ENCODE measurements at places on chromosomes 1 and 21.
A peak's percentile ranks its signal among the peaks of the same experiment; 100 is the strongest.

GRCh38 chr1:109863667-109864046 lies 47.0 kb upstream of the CSF1 start:
- DNase-seq = no peak

- no peak for DNase-seq
These were observed 30.7 kb downstream of the EVI5 start for GRCh38 chr1:92754000-92754718.

- no peak for DNase-seq
These were observed 17.4 kb upstream of the ACTRT2 start for GRCh38 chr1:3003941-3004270.

DNA sequence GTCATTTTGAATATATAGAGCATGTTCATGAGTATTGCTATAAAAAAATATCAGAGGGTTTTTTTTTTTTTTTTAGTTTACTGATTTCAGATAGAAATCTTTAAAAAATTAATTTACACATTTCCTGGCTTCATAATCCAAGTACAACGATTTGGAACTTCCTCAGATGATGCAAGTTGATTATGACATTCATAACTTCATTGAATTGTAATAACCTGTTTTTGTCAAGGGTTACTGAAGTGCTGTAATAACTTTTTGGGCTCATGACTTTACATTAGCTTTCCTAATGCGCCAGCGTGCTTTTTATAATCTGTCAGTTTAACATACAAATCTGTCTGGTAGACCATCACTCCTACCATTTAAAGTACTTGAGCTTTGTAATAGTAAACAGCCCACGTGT lies 81.3 kb downstream of the SASS6 start:
- no peak for DNase-seq

DNA sequence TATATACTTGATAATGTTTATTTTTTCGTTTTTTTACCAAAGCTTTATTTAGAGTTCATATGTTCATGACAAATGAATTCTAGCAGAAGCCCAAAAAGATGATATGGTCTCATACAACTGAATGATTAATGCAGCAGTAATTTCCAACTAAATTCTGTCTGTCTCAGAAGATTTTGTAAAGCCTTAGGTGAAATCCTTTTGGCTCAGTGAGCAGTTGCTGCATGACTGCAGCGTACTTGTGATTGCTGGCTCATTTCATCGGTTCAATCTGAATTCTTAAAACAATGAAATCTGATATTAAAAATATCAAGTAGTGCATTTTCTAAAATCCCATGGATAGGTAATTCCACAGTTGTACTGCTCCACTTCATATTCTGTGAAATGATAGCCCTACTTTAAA lies 73.2 kb downstream of the AK5 start:
- DNase-seq = no peak

- no peak for DNase-seq
These were observed 2.6 kb upstream of the CD2 start for GRCh38 chr1:116751621-116752020.

DNA sequence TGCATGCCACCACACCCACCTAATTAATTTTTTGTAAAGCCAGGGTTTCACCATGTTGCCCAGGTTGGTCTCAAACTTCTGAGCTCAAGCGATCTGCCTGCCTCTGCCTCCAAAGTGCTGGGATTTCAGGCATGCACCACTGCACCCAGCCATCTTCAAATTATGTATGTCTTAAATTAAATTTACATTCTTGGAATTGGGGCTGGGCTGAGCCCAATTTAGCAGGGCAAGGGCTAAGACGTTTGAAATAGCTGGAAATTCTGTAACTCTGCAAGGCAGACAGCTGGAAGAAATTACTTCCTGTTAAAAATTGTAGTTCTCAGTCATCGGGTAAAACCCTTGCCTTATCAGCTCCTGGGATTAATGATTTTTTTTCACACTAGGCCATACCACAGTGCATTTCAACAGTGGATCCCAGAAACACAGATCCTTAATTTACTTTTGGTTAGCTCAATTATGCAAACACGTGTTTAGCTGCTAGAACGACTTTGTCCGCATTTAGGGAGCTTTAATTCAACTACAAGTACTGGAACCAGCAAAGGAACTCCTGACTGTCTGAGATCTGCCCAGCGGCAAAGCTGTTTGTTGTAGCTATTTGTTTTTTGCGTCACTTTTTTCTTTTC lies 83.3 kb downstream of the OLFML3 start:
- DNase-seq = no peak

- DNase-seq = no peak
These were observed 98.3 kb downstream of the ABCA4 start for GRCh38 chr1:94022471-94023189.

- no peak for DNase-seq
These were observed 43.1 kb downstream of the IL12RB2 start for GRCh38 chr1:67350783-67351182.

- DNase-seq = no peak
These were observed 228.8 kb downstream of the ST6GALNAC3 start for GRCh38 chr1:76303340-76303717.

DNA sequence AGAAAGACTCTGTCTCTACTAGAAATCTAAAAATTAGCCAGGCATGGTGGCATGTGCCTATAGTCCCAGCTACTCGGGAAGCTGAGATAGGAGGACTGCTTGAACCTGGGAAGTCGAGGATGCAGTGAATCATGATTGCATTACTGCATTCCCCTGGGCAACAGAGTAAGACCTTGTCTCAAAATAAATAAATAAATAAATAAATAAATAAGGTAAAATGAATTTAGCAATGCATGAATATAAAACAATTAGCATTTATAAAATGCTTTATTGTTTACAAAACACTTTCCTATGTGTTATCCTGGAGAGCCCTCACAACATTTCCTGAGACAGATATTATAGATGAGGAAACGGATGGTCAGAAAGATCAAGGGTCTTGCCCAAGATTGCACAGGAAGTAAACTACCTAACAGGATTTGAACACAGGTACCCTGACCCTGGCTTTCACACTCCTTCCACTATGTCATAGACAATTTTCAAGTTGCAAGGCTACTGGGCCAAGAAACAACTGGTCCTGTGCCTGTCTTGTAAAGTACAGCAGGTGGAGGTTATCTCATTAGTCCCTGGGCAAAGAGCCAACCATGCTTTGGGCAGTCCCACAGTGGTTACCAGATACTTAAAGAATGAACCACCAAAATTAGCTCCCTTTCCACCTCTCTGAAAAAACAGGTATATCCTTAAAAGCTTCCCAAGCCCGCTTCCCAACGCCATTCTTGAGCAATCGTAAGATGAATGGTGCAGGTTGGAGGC lies 15.4 kb upstream of the VSIG8 start:
- DNase-seq = no peak

- DNase-seq = no peak
These were observed 35.7 kb upstream of the AGL start for GRCh38 chr1:99814373-99814900.

- no peak for DNase-seq
These were observed 27.2 kb downstream of the CD34 start for GRCh38 chr1:207883660-207884250.

GRCh38 chr1:108569097-108569728 lies 9.3 kb downstream of the EEIG2 start:
- peak; percentile 1 for DNase-seq

- no peak for DNase-seq
These were observed 811.4 kb downstream of the USP25 start for GRCh38 chr21:16540966-16541727.

DNA sequence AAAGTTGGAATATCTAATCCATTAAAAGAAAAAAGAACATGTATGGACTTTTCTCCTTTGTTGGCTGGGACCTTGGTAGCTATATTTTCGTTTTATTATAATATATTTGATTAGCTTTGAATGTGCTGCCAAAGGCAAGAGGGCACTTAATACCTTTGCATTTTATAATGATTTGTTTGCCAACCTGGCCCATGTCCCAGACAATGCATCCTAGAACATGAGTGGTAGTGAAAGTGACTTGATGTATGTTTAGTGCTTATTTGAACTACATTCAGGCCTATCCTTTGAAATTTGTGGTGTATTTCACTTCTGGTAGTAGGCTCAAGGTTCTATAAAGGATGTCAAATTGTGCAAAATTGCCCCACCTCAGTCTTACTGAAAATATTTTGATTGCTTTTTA lies 25.9 kb downstream of the CACHD1 start:
- DNase-seq = no peak

DNA sequence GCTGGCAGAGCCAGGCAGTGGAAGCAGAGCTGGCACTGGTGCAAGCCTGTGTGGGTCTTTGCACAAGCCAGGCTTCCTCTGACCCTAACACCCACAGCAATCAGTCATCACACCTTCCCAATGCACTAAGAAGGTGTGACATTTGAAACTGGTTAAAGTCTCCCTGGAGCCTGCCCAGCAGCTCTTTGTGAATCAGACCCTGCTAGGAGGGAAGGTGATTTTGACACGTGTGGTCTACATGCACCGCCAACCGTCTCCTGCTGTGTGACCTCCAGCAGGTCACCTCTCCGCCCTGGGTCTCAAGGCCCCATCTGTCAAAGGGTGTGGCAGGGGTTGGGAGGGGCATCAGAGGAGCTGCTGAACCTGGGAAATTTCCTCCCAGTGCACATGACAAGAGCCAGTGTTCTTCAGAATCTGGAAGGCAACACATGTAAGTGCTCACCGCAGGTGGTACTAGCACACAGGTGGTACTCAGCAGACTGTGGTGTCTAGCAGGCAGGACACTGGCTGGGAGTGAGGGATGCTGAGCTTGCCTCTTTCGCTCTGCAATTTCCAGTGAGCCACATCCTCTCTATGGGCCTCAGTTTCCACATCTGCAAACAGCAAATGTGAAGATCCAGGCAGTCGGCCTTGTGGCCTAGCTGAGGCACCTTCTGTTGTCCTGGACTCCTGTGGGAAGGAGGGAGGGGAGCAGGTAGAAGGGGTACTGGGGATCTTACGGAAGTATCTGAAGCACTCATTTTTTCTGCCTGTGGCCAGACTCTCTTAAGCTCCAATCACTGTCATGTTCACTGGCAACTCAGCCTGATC lies 123.2 kb downstream of the DMRTB1 start:
- no peak for DNase-seq

GRCh38 chr1:114702737-114703136 lies 7.4 kb upstream of the AMPD1 start:
- DNase-seq = no peak

GRCh38 chr21:16563795-16564194 lies 834.0 kb downstream of the USP25 start:
- DNase-seq = no peak

DNA sequence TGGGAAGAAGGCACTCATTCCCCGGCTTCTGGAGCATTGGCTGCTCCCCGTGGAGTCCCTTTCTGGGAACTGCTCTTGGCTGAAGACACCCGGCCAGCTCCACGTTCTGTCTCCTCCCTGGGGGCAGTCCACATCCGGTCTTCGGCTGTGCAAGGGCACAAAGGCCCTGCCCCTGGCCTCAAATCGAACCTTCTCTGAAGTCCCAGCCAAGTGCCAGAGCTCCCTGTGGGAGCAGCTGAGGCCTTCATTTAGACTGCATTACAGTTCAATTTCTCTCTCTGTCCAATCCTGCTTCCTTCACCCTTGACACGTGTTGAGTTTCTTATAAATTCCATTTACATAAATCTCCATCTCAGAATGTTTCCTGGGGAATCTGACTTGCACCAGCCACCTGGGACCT lies 132.9 kb upstream of the POU3F1 start:
- no peak for DNase-seq

GRCh38 chr1:148362626-148363438 lies 120.3 kb downstream of the PPIAL4G start:
- no peak for DNase-seq

DNA sequence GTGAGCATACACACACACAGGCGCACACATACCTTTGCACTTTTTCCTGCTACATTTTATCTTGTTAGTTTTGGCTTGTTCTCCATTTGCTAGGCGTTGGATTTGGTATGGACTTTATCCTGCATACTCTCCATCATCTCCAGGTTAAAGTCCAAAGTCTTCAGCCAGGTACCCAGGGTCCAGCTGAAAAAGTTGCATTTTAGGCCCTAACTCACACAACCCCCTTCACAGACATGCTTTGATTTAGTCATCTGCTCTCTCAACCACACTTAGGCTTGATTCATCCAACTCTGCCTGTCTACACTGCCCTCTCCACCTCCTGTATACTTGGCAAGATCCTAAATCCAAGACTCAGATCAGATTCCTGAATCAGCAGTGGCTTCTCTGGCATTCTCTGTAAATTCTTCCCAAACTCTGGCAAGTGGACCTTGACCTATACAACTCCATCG lies 10.7 kb upstream of the LAMB3 start:
- no peak for DNase-seq

GRCh38 chr1:99784143-99784542 lies 17.7 kb upstream of the FRRS1 start:
- no peak for DNase-seq

DNA sequence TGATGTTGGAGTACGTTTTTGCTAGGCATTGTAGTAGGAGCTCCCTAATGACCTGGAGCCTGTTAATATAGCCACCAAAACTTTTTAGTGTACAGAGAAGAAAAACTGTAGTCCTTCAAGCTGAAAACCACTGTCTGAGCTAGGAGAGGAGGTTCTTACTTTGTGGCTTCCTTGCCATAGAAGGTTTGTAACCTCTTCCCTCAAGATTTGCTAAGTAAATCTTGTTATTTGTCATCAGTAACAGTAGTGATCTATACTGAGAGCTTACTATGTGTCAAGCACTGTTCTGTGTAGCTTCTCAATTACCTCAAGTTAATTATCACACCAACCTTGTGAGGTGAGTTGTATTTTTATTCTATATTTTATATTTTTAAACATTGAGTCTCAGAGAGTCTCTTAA lies 21.2 kb upstream of the LRRC8C start:
- no peak for DNase-seq

DNA sequence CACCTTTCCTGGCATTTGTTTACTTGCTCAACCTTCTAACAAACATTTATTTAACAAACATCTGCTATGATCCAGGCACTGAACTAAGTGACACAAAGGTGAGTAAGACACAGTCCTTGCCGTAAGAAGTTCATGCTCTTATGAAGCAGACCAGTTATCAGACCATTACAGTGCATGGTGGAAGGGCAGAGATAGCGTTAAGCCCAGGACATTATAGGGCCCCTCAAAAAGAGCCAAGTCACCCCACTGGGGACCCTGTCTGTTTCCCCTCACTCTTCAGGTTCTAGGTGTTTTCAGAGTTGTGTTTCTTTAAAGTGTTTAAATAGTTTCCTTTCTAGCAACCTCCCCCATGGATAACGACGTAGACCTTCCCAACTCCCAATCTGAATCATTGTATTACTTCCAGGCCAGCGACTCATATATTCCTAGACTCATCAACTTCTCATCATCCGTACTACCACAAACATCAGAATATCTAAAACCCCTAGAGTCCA lies 39.3 kb downstream of the TCP10L start:
- no peak for DNase-seq

- DNase-seq = no peak
These were observed 16.9 kb downstream of the GLIS1 start for GRCh38 chr1:53722025-53722424.

- no peak for DNase-seq
These were observed 100.8 kb downstream of the C1orf21 start for GRCh38 chr1:184487531-184488193.

Data from T1000 (cell line).